ENCODE measurements at places on chromosomes 5 and 9.

- DNase-seq = no peak
These were observed 263.5 kb downstream of the NTRK2 start for GRCh38 chr9:84932915-84933527.

- no peak for DNase-seq
These were observed 14.4 kb downstream of the ELAVL2 start for GRCh38 chr9:23811633-23812032.

GRCh38 chr5:33539212-33539611, 98.4 kb downstream of the TARS1 start:
- no peak for DNase-seq

DNA sequence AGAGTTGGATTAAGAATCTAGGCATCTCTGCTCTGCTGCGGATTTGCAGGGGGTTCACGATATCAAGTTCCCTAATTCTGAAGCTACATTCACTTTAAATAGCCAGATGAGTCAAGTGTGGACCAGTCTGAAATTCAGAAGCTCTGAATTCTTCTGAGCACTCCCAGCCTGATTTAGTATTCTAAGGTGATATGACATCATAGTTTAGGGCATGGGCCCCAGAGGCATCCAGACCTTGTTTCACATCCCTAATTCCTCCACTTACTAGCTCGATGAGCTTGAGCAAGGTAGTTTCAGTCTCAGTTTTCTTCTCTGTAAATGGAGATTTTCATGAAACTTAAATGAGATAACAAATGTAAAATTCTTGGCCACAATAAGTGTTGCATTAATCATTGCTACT, 65.2 kb downstream of the TMEM167A start:
- no peak for DNase-seq

DNA sequence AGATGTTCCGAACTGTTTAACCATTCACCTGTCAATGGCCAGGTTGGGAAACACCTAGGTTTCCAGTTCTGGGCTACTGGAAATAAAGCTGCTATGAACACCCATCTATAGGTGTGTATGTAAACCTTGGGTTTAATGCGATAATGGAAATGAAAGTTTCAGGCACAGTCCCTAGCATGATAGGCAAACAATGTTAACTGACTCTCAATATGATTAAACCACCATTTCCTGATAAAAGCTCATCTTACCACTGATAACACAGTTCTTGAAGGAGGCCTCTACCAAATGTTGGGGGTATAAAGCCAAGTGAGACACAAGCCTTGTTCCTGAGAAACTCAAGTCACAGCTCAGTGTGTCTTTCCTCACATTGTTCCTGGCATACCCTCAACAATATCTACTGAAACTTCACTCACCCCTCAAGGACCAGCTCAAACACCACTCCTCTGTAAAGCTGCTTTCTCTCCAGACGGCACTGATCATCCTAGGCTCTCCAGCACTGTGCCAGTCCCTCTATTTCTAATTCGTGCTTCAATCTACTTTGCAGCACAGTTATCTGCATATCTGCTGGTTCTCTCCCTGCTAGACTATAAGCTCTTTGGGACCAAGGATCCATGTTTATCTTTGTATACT, 15.8 kb downstream of the RAB14 start:
- no peak for DNase-seq

- DNase-seq = peak; percentile 63
These were observed 714 bp upstream of the ZNF608 start for GRCh38 chr5:124746916-124747790.

- no peak for DNase-seq
These were observed 259.6 kb upstream of the NR4A3 start for GRCh38 chr9:99561961-99562565.

DNA sequence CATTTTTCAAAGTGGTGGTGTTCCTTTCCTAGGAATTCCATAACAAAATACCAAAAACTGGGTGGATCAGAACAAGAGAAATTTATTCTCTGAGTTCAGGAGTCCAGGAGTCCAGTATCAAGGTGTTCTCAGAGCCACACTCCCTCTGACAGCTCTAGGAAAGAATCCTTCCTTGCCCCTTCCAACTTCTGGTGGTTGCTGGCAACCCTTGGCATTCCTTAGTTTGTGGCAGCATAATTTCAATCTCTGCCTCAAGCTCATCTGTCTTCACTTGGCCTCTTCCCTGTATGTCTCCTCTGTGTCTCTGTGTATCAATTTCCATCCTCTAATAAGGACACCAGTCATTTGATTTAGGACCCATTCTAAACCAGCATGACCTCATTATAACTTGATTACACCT, 243.7 kb downstream of the MPDZ start:
- DNase-seq = no peak

- DNase-seq = no peak
These were observed 47.0 kb downstream of the CRB2 start for GRCh38 chr9:123402981-123403509.

DNA sequence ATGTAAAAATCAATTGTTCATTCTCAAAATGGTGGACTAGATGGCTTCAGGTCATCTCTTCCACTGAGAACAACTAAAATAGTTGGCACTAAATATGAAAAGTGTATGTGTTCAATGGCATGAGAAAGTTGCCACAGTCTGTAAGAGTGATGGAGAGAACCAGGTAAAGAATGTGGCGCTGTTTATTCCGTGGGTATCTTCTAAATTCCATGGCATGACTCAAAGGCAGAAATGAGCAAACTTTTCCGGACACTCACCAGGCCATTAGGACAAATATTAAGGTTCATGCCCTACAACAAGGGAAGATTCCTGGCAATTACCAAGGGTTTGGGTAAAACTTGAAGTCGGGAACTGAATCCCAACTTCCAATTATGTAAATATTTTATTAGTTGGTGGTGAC, 825.4 kb upstream of the CDH6 start:
- no peak for DNase-seq

DNA sequence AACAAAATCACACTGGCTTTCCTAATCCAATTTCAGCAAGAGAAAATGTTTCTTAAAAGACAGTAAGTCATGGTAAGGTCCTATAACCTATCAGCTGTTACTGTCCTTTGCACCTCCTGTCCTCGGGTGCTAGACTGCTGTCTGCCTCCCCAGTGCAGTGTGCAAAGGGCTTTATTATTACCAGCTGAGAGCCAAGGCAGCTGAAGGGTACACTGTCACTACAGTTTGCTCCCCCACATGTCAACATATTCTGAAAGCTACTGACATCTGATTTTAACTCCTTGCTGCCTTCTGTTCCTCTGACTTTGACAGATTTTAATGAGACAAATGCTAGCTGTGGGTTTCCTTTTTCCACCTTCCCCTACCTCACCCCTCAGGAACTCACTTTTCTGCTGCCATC, 389.4 kb upstream of the SLC24A2 start:
- DNase-seq = no peak

DNA sequence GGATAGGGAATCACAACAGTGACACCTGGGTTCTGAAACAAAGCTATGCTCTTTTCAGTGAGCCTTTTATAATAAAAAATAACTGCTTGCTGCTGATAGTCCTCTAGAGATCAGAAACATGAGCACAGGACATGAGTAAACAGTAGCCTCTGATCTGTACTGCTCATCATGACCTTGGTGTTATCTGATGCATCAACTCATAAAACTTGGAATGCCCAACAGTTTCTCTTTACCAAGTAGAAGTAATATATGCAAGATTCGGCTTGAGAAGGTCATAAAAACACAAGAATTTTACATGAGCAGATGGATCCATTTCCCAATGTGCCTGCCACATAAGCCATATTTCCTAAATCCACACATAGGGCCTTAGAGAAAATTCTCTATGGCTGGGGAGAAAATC, 318.3 kb upstream of the GRAMD2B start:
- no peak for DNase-seq

GRCh38 chr9:14479163-14479560, 165.2 kb upstream of the NFIB start:
- no peak for DNase-seq

- DNase-seq = no peak
These were observed 90.5 kb upstream of the RETREG1 start for GRCh38 chr5:16707168-16707868.

DNA sequence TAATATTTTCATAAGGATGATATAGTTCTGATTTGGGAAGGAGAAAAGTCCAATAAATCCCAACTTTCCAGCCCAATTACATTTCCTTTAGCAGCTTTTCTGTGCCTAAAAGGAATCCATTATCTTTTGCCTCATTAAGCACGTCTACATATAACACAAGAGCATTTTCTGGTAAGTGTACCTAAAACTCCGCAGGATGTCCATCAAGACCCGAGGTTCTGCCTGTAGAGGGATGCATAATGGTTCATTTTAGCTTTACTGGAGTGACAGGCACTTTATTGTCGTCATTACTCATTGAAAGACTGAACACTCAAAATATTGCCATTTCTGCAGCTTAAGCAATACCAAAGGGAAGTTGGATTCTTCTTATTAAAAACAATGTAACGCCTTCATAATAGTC, 669.0 kb downstream of the PRELID2 start:
- DNase-seq = no peak

DNA sequence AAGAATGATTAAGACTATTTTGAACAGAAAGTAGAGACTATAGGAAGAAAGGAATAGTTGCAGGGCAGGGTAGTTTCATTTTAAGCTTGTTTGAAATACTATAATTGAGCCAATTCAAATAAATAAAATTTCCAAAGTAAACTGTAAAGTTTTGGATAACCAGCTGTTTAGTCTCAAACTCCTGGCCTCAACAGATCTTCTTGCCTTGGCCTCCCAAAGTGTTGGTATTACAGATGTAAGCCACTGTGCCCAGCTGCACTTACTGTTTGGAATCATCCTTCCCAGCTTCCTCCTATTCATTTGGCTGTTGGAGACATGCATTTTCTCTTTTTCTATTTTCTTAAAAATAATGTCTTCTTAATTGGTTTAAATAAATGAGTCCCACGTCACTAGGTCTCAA, 231.0 kb downstream of the NNT start:
- DNase-seq = no peak

Data from breast epithelium (tissue), 4 donors.